ENCODE measurements at places on chromosomes 11 and 22. TPM values are rescaled to one million over a fixed set of nuclear protein-coding genes. Genes with fewer than 3 reads are reported as not detected.

- H3K36me3 ChIP-seq, result no peaks in the 10 kb centered on the region
- no peak for DNase-seq
- no peak overlapping the region for H3K4me3 ChIP-seq
These were observed 19.2 kb downstream of the FAM168A start for GRCh38 chr11:73578592-73579185.

- no peaks in the 10 kb centered on the region for H3K27me3 ChIP-seq
- H3K27ac ChIP-seq, result no peak overlapping the region
- no peaks in the 10 kb centered on the region for H3K36me3 ChIP-seq
- no peak overlapping the region for H3K4me3 ChIP-seq
These were observed 48.4 kb downstream of the CDKN1C start for GRCh38 chr11:2837096-2837601.

DNA sequence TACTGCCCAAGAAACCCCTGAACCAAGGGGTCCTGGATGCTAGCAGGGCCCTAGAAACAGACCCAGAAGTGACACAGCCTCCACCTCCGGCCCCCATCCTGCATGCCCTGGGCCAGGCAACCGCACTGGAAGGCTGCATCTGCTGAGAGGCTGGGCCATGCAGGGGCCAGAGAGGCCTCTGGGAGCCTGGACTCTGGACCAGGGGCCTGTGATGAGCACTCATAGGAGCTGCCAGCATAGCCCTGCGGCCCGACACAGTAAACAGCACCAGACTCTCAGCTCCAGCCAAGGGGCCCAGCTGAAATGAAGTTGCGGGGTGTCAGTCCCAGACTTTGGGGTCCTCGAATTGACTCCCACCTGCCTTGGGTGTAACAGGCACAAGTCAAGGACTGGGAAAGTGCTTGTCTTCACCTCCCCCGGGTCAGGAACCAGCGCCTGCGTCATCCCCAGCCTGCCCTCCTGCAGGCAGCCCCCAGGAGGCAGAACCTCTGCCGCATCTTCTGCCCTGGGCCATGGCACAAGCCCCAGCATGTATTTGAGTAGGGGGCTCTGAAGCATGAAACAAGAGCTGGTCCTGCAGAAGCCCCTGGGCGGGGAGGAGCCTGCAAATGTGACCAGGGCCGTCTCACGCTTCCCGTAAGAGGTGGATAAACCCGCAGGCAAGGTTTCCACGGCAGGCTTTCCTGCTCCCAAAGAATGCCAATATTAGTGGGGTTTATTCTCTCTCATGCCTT lies 25.2 kb upstream of the CCND1 start:
- no peaks in the 10 kb centered on the region for H3K4me1 ChIP-seq
- H3K36me3 ChIP-seq, result no peaks in the 10 kb centered on the region
- no peak overlapping the region for H3K27ac ChIP-seq
- no peaks in the 10 kb centered on the region for H3K27me3 ChIP-seq

DNA sequence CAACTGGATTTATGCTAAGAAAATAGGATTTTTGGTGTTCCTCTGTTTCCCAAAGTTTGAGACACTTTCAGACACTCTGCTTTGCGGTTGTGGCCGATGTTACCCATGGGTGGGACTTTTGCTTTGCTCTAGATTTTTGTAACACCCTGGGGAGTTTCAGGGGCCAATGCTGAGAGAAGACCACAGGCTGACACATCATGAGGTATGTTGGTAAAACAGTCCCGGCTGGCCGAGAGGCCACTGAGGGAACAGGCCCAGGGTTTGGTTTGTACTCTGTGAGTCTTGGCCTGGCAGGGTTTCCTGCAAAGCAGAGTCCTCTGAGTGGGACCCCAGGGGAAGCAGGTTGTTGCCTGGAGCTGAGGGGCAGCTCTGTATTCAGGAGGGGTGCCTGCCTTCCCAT lies 78.5 kb upstream of the PITPNB start:
- H3K4me3 ChIP-seq, result no peak overlapping the region
- no peak for DNase-seq
- H3K4me1 ChIP-seq, result no peaks in the 10 kb centered on the region
- H3K27me3 ChIP-seq, result no peaks in the 10 kb centered on the region

- peak; percentile 29 for DNase-seq
- peaks cover 16% of the 10 kb centered on the region for H3K4me1 ChIP-seq
- H3K4me3 ChIP-seq, result peak overlapping the region; percentile 42
- H3K27me3 ChIP-seq, result peaks cover 3% of the 10 kb centered on the region
- no peak overlapping the region for H3K27ac ChIP-seq
- no peaks in the 10 kb centered on the region for H3K36me3 ChIP-seq
These were observed 3.2 kb downstream of the DBX1 start for GRCh38 chr11:20156876-20157613.

DNA sequence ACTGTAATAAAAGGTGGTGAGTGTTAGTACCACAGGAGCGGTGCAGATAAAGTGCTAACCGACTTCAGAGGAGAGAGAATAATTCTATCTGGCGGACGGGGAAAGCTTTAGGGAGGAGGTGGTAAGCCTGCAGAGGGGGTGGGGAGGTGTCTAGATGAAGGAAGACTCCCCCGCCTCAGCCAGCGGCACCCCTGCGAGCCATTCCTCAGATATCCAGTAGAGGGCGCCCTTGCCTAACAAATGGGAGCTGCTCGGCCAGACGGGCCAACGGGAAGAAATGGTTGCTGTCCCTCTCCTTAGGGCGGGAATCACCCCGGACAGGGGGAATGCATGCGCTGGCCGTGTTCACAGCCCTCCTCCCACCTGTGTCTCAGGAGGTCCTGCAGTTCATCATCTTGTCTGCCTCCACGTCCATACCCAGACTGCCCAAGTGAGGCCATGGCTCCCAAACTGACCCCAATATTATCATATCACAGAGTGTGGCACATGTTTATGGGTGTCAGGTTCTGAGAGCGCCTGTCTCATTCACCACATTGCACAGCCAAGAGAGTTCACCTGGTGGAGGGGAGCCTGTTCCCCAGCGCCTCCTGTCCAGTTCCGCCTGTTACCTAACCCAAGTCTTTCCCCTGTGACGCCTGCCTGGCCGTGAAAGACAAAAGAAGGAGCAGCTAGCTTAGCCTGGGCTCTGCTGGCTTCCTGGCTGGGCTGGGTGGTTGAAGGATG lies 85.5 kb downstream of the ST3GAL4 start:
- peak; percentile 60 for DNase-seq
- no peaks in the 10 kb centered on the region for H3K27me3 ChIP-seq
- H3K36me3 ChIP-seq, result no peaks in the 10 kb centered on the region
- no peak overlapping the region for H3K27ac ChIP-seq
- H3K4me1 ChIP-seq, result no peaks in the 10 kb centered on the region

DNA sequence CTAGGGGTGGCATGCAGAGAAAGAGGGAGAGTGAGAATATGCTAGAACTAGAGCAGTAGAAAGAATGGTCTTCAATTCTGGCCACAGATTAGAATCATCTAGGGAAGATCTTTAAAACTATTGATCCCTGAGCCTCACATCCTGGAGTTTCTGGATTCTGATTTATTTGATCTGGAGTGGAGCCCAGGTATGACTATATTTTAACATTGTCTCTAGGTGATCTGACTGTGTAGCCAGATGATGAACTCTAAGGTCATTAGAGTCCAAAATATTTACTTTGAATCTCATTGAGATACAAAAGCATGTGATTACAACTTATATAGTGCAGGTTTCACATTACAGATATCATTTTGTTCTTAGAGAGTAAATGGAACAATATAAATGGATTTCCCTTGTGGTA lies 79.7 kb downstream of the FDX1 start:
- H3K27me3 ChIP-seq, result no peaks in the 10 kb centered on the region
- no peaks in the 10 kb centered on the region for H3K36me3 ChIP-seq
- no peak for DNase-seq
- no peak overlapping the region for H3K4me3 ChIP-seq
- H3K4me1 ChIP-seq, result no peaks in the 10 kb centered on the region

GRCh38 chr11:13012056-13012661 lies 3.0 kb downstream of the RASSF10 start:
- no peak overlapping the region for H3K4me3 ChIP-seq
- no peak for DNase-seq
- H3K36me3 ChIP-seq, result no peaks in the 10 kb centered on the region
- H3K27me3 ChIP-seq, result no peaks in the 10 kb centered on the region
- no peak overlapping the region for H3K27ac ChIP-seq

DNA sequence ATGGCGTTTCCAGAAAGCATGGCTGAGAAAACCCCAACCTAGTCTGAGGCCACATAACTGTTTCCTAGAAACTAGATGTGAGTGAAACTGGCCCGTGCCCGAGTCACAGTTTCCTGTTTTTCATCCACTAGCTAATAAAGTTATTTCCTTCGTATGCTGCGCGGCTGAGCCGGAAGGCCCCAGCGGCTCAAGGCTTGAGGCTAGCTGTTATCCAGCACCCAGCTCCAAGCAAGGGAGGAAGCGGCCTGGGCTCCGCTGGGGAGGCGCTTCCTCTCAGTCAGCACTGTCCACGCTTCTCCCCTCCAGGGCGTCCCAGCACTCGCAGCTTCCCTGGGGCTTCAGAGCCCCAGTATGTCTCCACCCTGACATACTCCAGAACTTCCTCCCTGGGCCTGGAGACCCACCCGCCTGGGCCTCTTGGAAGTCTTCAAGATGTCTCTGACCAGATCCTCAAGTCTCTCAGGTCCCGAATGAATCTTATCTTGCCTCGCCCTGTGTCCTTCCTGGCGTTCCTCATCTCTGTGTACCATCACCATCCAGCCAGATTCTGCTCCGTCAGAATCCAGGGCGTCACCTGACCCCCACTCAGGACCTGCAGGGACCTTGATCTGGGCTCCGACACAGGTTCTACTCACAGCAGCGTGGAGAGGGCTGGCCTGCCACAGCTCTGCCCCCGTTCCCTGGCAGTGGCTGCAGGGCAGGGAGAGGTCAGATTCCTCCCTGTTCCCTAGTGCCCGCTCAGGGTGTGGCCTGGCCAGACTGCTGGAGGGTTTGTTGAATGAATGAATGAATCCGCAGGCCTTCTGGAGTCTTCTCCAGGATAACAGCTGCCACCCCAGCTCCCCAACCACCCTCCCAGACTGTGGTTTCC lies 81.9 kb downstream of the LRRC32 start:
- no peaks in the 10 kb centered on the region for H3K4me1 ChIP-seq
- H3K27ac ChIP-seq, result peak overlapping the region; percentile 39
- H3K27me3 ChIP-seq, result no peaks in the 10 kb centered on the region
- no peak overlapping the region for H3K4me3 ChIP-seq

GRCh38 chr22:22463855-22464540 lies 44.5 kb downstream of the ZNF280B start:
- no peak overlapping the region for H3K4me3 ChIP-seq
- no peaks in the 10 kb centered on the region for H3K4me1 ChIP-seq
- no peaks in the 10 kb centered on the region for H3K36me3 ChIP-seq

GRCh38 chr11:117597071-117597470 lies 199.9 kb downstream of the DSCAML1 start:
- no peaks in the 10 kb centered on the region for H3K36me3 ChIP-seq
- no peaks in the 10 kb centered on the region for H3K4me1 ChIP-seq
- DNase-seq, result peak; percentile 52

- no peak for DNase-seq
- no peaks in the 10 kb centered on the region for H3K36me3 ChIP-seq
- H3K27ac ChIP-seq, result no peak overlapping the region
- no peak overlapping the region for H3K4me3 ChIP-seq
- no peaks in the 10 kb centered on the region for H3K4me1 ChIP-seq
These were observed 640 bp upstream of the VSIG10L2 start for GRCh38 chr11:125945011-125945796.

DNA sequence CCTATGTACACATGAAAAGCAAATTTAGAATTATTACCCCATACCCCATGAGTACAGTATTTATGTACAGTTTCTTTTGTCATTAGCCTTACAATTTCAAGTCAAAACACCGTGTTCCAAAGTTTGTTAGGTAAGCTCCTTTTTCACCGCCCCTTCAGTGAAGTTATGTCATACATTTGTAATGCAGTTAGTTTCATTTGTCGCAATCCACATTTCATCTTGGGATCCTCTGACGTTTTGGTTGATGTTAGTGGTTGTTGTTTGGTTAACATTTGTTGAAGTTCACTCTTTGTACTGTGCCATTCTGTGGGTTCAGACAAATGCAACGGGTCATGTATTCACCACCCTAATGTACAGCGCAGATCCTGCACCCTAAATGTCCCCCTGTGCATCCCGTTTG lies 45.2 kb downstream of the ARHGEF12 start:
- H3K4me3 ChIP-seq, result no peak overlapping the region
- no peaks in the 10 kb centered on the region for H3K4me1 ChIP-seq
- no peaks in the 10 kb centered on the region for H3K27me3 ChIP-seq
- H3K27ac ChIP-seq, result no peak overlapping the region
- no peaks in the 10 kb centered on the region for H3K36me3 ChIP-seq
- DNase-seq, result no peak

DNA sequence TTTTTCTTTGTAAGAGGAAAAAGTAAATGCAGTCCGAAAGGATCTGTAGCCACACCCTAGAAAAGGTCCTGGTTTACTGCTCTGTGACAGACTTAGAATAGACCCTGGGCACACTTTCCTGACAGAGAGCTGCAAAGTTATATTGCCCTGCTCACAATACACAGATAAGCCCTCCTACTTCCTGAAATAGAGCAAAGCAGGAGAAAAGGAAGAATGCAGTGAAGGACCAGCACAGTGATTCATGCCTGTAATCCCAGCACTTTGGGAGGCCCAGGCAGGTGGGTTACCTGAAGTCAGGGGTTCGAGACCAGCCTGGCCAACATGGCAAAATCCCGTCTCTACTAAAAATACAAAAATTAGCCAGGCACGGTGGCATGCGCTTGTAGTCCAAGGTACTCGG lies 2.2 kb downstream of the CYB561A3 start:
- H3K36me3 ChIP-seq, result no peaks in the 10 kb centered on the region
- DNase-seq, result no peak
- peaks cover 26% of the 10 kb centered on the region for H3K4me1 ChIP-seq

- no peaks in the 10 kb centered on the region for H3K4me1 ChIP-seq
- H3K27me3 ChIP-seq, result no peaks in the 10 kb centered on the region
- DNase-seq, result no peak
- H3K27ac ChIP-seq, result no peak within 1 kb of the TSS
These were observed at the start of gene MTNR1B for GRCh38 chr11:92969634-92970347. Gene MTNR1B (plus strand): TSS chr11:92969651. CDS start chr11:92969726, 75 bp downstream.

- no peak for DNase-seq
- H3K27me3 ChIP-seq, result no peaks in the 10 kb centered on the region
- no peaks in the 10 kb centered on the region for H3K4me1 ChIP-seq
- H3K36me3 ChIP-seq, result no peaks in the 10 kb centered on the region
- no peak overlapping the region for H3K4me3 ChIP-seq
These were observed 1378.9 kb downstream of the TBC1D22A start for GRCh38 chr22:48141301-48141700.

DNA sequence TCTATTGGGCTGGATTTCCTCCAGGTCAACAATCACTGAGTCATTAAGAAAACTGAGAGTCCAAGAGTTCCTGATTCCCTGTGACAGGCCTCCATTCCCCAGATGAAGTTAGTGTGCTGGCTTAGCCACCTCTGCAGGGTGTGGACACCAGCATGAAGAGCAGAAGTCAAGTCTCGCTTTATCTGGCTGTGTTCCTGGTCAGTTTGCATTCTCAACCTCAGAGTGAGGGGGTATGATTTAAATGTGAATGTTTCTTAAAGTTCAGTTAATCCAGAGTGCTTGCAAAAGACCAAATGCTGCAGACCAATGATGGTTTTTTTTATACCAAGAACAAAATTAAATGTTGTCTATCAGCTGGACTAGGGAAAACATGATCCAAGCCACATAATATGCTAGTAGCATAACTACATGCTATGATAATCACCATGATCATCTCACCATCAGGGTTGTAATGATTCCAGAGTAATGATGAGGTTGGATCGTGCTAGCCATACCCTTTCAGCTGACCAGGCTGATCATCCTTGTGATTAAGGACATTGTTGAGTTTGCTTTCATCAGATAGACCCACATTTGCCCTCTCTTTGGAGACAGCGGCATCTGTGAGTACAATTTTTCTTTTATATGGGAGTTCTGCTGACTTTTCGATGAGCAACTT lies 145.8 kb upstream of the ARHGAP20 start:
- H3K4me3 ChIP-seq, result no peak overlapping the region
- no peak overlapping the region for H3K27ac ChIP-seq
- H3K36me3 ChIP-seq, result no peaks in the 10 kb centered on the region
- no peaks in the 10 kb centered on the region for H3K27me3 ChIP-seq
- DNase-seq, result no peak

The PDE2A gene
- total RNA-seq, result 22.4 TPM

The FAM111B gene
- total RNA-seq, result 6.0 TPM

The MTMR3 gene
- total RNA-seq, result 86.3 TPM

The LMO1 gene
- not detected for total RNA-seq

The HBD gene
- not detected for total RNA-seq

The MYO18B gene
- total RNA-seq, result not detected

Data from Peyer's patch (tissue), 4 donors.